ENCODE measurements at places on chromosomes 13 and 19.
A peak's percentile ranks its signal among the peaks of the same experiment; 100 is the strongest.

GRCh38 chr19:37243206-37243632 is 25.2 kb downstream of the ZNF383 start:
- DNase-seq = no peak

GRCh38 chr13:44620057-44620456 is 43.9 kb upstream of the TSC22D1 start:
- peak; percentile 18 for DNase-seq

DNA sequence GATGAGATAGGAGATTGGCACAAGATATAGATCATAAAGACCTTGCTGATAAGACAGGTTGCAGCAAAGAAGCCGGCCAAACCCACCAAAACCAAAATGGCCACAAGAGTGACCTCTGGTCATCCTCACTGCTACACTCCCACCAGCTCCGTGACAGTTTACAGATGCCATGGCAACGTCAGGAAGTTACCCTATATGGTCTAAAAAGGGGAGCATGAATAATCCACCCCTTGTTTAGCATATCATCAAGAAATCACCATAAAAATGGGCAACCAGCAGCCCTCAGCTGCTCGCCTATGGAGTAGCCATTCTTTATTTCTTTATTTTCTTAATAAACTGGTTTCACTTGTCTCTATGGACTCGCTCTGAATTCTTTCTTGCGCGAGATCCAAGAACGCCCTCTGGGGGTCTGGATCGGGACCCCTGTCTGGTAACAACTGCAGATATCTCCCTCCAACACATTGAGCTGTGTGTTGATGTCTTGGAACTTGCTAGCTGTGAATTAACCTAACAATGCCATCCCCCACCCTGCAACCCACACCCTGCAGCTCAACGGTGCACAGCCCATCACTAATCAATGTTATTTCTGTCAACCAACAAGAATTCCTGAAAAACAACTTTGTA is 27.1 kb upstream of the GRTP1 start:
- no peak for DNase-seq

DNA sequence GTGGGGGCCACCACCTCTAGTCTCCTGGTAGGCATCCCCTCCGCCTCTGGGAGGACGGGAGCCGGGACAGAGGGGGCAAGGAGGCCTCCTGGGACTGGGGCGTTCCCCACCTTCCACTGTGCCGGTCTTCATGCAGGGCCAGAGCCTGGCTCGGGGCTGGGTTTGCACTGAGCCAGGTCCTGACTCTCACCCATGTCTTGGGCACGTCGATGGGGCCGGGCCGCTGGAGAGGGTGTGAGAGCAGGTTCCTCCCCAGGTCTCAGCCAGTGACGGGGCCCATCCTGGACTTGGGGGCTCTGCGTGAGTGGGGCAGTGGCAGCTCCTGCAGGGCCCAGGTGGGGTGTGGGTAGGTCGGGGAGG is 26.6 kb downstream of the ATP11A start:
- DNase-seq = no peak

GRCh38 chr19:47881757-47882156 is 4.4 kb downstream of the SULT2A1 start:
- no peak for DNase-seq

- DNase-seq = no peak
These were observed 109.4 kb downstream of the RFC3 start for GRCh38 chr13:33927315-33927714.

DNA sequence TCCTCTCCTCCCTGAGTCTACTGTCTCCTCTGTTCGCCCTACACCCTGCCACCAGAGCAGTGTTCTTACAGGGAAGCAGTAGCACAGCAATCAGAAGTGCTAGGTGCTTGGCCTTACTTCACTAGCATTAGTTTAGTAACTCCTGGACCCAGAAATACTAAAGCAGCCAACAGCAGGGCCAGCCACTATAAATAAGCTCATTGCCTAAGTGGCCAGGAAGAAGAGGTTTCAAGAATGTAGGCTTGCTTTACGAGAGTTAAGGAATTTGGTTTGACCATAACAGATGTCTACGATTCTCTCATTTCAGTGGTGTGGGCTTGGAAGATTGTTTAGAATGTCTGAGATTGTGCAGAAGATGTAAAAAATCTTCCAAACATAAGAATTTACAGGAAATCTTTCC is 103.3 kb downstream of the ZAR1L start:
- no peak for DNase-seq

- DNase-seq = no peak
These were observed 14.4 kb upstream of the GARIN5A start for GRCh38 chr19:50490991-50491472.

GRCh38 chr13:30753030-30753616 is 17.8 kb downstream of the ALOX5AP start:
- no peak for DNase-seq

GRCh38 chr19:54795758-54796157 is 7.7 kb upstream of the KIR2DL4 start:
- no peak for DNase-seq

DNA sequence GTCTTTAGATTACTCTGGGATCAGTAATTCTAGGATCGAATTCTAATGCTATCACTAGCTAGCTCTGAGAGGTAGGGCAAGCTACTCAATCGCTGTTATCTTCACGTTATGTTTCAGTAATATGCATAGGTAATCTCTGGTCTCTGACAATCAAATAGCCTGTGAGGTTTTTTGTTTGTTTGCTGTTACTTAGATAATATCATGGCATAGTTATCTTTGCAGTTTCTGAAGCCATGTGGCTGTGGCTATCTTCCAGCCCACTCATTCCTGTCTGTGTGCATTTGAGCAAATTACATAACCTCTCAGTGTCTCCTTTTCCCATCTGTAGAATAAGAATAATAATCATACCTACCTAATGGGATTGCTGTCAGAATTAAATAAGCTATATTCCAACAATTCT is 330.2 kb downstream of the PCDH9 start:
- no peak for DNase-seq

DNA sequence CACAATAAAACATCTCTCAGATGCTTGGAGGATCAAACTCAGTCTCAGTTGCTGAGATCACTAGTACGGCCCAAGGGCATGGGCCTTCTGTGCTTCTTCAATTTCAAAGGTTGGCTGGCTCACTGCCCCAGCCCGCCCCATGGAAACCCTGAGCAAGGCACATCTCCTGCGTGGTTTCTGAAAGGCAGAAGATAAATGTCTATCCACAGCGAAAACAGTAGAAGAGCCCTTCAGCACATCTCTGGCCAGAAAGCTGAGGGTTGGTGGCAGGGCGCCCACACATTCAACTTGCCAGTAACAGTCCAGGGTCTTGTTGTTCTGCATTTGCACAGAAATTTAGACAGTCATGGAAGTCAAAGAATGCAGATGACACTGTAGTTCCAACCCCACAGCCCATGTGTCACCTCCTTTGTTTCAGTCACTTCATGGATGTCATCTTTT is 24.0 kb upstream of the KATNAL1 start:
- no peak for DNase-seq

DNA sequence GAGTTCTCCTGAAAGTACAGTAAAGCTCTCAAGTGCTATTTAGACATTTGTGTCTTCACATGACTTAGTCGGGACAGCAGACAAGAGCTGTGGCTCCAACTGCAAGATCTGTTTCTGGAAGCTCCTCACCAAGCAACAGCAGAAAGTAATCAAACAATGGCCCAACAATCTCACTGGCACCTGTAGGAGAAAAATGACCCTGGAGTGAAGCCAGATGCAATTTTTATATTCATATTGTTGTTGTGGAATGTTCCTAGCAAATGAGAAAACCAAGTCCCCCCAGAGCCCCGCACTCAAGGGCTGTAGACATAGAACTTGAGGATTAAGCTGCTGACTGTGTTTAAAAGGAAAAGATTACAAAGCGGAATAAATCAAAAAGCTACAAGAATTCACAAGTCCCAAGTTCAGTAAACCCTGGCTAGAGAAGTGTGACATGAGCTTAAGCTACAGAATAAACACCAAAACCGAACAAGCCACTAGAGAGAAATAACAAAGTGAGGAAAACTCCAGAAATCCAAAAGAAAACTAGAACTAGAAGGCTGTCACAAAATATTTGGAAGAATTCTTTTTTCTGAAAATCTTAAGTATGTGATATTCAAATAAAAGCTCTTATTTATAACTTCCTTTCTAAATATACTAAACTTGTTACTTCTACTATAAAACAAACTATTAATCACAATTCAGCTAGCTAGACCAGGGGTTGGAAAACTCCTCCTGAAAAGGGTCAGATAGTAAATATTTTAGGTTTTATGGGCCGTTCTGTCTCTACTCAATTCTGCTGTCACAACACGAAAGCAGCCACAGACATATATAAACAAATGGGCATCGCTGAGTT is 454.5 kb downstream of the SUCLA2 start:
- no peak for DNase-seq

GRCh38 chr13:48879432-48879831 is 96.3 kb upstream of the FNDC3A start:
- DNase-seq = no peak

DNA sequence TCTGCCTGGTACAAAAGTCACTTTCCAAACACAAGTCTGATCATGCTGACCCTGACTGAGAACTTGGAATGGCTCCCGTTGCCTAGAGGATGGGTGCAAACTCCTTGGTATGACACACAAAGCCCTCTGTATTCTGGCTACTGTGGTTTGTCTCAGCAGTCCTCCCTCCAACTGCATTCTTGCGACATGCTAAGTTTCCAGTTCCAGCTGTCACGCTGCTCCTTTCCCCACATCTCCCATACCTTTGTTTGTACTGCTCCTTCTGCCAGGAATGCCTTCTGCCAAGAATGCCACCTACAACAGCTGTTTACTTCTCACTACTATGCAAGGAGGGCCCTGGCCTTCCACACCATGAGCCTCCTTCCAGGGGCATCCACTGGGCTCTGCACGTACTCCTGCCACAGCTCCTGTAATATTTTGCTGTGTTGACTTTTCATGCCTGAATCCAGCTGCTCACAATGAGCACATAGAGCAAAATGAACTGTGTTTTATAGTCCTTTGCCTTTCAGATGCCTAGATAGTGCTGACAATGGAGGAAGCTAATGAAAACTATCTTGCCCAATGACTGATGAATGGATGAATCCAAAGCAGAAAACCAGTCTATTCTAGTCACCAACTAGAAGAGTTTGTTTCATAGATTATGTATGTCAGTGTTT is 543.7 kb downstream of the EFNB2 start:
- no peak for DNase-seq

GRCh38 chr13:105282406-105283285 is 1252.8 kb downstream of the EFNB2 start:
- peak; percentile 75 for DNase-seq

GRCh38 chr13:51822106-51822815 is 18.3 kb upstream of the DHRS12 start:
- DNase-seq = no peak

- DNase-seq = no peak
These were observed 39.9 kb downstream of the TGDS start for GRCh38 chr13:94556041-94556440.

GRCh38 chr13:91468301-91468700 is 69.9 kb downstream of the GPC5 start:
- DNase-seq = no peak

- DNase-seq = no peak
These were observed 52.4 kb downstream of the SKA3 start for GRCh38 chr13:21123956-21124355.

- no peak for DNase-seq
These were observed 12.4 kb upstream of the CD22 start for GRCh38 chr19:35316560-35316959.

- DNase-seq = peak; percentile 31
These were observed 55.2 kb downstream of the SPATA13 start for GRCh38 chr13:24215732-24216131.

GRCh38 chr19:48400018-48400742 is 6.7 kb downstream of the GRIN2D start:
- peak; percentile 75 for DNase-seq

DNA sequence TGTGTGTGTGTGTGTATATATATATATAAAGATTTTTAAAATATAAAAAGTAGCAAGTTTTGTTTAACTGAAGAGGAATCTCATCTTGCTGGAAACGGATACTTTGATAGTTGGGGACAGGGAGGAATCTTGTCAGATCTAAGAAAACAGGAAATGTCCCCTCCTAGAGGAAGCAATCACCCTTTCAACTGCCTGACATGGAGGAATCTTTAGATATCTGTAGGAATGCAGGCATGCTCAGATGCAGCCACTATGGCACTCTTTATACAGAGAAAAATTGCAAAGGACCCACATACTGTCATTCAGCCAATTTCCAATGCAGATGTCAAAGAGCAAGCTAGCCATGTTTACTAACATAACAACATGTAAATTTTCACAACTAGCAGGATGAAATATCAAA is 38.8 kb downstream of the ZNF611 start:
- no peak for DNase-seq

GRCh38 chr19:41545547-41545946 is 30.4 kb upstream of the CEACAM21 start:
- no peak for DNase-seq

GRCh38 chr13:77026255-77026860 is 601 bp downstream of the FBXL3 start:
- peak; percentile 76 for DNase-seq

- DNase-seq = peak; percentile 62
These were observed 477 bp downstream of the CUL4A start for GRCh38 chr13:113209759-113210421.

GRCh38 chr13:77868717-77869116 is 49.9 kb downstream of the EDNRB start:
- DNase-seq = no peak

DNA sequence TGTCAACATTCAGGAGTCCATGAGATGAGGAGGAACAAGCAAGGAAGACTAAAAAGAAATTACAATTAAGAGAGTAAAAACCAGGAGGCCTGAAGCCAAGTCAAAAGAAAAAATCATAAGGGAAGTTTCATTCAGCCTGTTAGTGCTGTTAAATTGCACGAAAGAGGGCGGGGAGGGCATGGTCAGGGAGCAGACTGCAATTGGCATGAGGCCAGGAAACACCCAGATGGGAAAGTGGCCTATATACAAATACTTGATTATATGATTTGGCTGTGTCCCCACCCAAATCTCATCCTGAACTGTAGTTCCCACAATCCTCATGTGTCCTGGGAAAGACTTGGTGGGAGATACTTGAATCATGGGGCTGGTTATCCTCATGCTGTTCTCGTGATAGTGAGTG is 43.9 kb downstream of the TNFSF13B start:
- no peak for DNase-seq

DNA sequence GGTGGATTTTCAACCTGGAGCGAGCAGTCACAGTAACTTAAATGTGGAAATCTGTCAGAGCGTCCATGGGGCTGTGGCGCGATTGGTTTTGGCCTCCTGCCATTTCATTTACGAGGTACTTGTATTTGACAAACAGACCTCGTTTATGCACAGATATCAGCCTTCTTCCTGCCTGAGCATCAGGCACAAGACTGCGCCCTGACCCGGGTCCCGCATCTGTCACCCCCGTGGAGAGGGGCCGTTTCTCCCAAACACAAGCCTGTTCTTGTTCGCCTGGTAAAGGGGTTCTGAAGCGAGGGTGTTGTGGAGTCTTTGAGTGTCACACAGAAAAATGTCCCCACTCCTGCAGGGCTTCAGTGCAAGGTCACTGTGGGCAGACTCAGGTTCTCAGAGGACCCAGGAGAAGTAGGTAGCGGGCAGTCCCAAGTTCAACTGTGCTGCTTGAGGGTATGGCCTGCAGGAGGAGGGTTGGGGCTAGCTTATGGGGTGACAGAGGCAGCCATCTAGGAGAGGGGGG is 202.3 kb downstream of the URI1 start:
- DNase-seq = no peak

GRCh38 chr13:29537736-29538651 is 57.5 kb downstream of the SLC7A1 start:
- no peak for DNase-seq

- peak; percentile 2 for DNase-seq
These were observed 45.9 kb downstream of the MBD3L1 start for GRCh38 chr19:8877854-8878705.
